Activated CD4-positive, alpha-beta T cell treated with anti-CD3 and anti-CD28 coated beads for 48 hours (primary cell): ENCODE measurements at places on chromosomes 11 and 22.

DNA sequence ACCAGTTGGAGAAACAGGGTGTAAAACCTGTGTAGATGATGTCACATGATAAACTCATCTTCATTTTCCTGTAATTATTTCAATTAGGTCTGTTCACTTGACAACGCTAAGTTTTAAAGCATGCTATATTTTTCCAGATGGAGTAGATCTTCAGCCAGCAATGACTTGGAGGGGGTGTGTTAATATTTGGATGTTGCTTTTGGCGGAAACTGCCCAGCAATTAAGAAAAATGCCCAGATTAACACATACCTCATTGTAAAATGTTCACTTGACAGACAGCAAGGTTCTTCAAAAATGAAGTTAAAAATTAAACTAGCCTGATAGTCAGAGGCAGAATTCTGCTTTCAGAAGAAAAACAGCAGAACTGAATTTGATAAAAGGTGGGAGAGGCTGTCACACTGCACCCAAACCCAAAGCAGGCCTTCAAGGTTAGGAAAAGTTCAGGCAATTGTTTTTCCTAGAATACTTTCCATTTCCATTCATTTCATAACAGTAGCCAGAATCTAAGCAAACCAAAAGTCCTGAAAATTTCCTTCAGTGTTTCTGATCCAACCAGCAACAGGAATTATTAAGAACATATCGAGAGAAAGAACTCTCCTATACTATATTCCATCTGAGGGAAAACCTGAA lies 33.0 kb downstream of the VSIG10L2 start:
- no peak for DNase-seq

DNA sequence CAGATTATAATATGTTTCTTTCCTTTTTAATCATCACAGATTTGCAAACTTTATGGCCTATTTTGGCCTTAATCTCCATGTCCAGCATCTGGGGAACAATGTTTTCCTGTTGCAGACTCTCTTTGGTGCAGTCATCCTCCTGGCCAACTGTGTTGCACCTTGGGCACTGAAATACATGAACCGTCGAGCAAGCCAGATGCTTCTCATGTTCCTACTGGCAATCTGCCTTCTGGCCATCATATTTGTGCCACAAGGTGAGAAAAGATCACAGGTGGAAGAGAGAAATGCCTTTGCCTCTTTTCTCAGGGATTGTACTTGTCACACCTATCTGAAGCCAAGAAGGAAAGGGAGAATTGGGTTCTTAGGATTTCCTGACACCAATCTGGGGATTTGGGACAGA lies 36.9 kb downstream of the SLC22A9 start:
- DNase-seq: no peak

GRCh38 chr11:2104524-2105440 lies 34.4 kb downstream of the IGF2 start:
- DNase-seq: no peak

- no peak for DNase-seq
Observed at GRCh38 chr11:101583251-101584128, at the start of gene TRPC6. TRPC6 (minus strand) TSS chr11:101584007; CDS start chr11:101583503, 504 bp downstream.

- DNase-seq: no peak
Observed at GRCh38 chr22:49692499-49693225, 135.0 kb downstream of the BRD1 start.

DNA sequence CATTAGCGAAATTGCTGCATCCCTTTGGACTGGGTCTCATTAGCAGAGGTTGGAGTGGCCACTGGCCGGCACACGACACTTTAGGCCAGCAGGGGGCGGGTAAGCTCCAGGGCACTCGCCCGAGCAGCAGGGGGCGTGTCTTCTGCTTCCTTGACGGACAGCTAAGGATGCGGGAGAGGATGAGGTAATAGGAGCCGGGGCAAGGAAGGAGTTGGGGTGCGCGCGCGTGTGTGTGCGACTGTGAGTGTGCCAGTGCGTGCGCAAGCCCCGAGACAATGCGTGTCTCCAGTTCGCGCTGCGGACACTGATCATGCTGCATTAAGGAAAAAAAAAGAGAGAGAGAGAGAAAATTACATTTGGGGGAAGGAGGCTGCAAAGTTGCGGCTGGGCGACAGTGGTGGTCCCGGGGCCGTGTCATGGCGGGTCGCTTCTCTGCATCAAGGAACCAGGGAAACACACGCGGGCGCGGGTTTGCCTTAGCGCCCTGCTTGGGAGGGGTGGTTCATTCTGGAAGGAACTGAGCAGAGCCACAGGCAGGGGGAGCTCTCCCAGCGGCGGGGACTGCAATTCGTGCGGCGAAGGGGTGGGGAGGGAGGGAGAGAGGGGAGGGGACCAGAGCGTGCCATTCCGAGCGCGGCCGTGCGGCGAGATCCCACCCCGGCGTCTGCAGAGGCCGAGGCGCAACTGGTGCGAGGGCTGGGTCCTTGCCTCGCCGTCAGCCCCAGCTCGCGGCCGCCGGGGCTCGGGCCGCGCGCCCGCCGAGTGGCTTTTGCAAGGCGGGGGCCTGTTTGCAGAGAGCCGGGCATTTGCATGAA lies at the start of gene DTX4:
TSS of gene DTX4 (plus strand) at position 625 of the 815 bp plus-strand sequence. CDS start 464 bp downstream, outside the sequence.
- peak; percentile 94 for DNase-seq

- DNase-seq: no peak
Observed at GRCh38 chr11:20008190-20008870, 151.9 kb downstream of the DBX1 start.

GRCh38 chr11:8652140-8652539 lies 30.3 kb downstream of the TRIM66 start:
- DNase-seq: no peak

- no peak for DNase-seq
Observed at GRCh38 chr11:7892840-7893254, 38.2 kb downstream of the OR10A6 start.

DNA sequence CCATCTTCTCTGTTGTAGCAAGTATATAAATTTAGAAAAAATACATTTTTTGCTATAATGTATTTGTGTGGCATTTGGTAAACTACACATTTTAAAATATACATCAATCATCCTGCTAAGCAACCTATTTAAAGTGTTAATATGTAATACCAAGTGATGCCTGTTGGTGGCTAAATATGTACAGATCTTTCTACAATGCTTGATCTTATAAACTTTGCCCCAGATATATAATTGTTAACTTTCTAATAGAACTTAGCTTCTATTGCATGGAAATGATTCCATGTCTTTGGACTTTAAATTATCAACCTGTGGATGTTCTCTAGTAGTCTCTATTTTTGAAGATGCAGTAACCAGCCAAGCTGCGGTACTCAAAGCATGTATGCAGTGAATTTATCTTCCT lies 1260.4 kb upstream of the RAG2 start:
- no peak for DNase-seq

DNA sequence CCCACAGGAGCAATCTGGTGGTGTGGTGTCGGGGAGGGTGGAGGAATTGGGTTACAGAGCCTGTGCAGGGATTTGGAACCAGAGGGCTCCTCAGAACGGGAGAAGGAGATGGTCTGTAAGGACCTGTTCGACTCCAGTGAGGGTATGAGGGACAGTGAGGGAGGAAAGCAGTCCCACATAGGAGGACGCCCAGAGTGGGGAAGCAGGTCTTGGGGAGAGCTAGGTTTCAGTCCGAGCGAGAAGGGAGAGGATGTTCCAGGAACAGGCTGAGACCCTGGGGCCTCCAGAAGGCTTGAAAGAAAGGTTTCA lies 32.0 kb upstream of the GNAZ start:
- DNase-seq: no peak

DNA sequence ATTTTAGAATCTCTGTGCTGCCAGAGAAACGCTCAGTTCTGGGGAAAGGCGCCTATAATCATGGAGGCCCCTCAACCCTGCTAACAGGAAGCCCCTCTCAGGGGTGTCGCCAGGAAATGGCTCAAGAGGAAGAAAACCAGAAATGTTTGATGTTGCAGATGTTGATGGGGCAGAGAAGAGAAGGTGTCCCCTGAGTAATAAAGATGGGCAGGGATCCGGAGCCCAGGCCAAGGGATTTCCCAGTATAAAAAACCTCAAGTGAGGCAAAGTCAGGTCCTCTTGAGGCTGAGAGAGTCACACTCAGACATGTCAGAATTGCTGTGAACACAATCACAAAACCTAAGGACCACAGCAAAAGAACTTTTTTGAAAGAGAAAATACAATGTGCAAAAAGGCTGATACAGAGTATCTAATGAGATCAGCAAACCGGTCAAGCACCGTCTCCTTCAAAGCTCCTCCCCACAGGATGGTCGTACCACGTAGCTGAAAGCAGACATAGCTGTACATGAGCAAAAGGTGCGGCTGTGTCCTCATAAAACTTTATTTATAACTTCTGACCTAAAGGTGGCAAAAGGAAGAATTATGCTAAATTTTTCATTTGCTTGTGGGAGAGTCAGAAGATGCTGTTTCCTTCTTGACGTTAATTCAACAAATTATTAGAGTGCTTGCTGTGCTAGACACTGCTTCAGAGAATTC lies 12.2 kb downstream of the MOV10L1 start:
- no peak for DNase-seq

GRCh38 chr11:9639099-9639498 lies 24.8 kb upstream of the SWAP70 start:
- DNase-seq: no peak

GRCh38 chr11:107591378-107592230 lies 657 bp downstream of the ELMOD1 start:
- DNase-seq: peak; percentile 64

DNA sequence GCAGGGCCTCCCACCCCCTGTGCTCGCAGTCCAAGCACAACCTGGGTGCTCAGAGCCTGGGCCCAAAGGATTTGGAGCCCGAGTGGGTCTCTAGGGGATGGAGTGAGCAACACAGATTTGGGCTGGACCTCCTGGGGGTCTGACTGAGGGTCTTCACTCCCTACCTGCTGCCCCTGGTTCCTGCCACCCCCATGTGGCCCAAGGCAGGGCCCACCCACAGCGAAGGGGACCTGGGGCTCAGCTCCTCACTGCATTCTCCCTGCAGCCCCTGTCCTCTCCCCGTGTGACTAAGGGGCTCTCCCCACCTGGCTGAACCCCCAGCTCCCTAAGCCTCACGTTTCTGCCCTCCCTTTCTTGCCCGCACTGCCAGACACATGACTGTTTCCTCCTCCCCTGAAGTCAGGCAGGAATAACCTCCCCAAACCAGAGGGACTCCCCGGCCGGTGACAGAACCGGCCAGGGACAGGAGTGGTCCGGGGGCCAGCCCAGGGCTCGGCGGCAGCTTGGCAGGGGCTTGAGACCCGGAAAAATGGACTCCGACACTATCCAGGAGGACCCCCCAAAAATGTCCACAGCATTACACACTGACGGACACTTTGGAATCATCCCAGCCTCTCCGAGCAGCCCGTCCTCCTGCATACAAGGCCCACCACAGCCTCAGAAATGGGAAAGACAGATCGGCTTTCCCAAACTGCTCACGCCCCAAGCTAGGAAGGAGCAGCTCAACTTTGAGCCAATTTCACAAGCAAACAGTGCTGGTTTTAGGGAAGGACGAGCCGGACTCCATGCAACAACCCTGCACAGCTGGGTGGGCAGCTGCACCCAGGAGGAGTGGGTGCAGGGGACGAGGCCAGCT lies 57.8 kb downstream of the BRD1 start:
- no peak for DNase-seq

- no peak for DNase-seq
Observed at GRCh38 chr11:103586756-103587155, 449.7 kb upstream of the DDI1 start.

DNA sequence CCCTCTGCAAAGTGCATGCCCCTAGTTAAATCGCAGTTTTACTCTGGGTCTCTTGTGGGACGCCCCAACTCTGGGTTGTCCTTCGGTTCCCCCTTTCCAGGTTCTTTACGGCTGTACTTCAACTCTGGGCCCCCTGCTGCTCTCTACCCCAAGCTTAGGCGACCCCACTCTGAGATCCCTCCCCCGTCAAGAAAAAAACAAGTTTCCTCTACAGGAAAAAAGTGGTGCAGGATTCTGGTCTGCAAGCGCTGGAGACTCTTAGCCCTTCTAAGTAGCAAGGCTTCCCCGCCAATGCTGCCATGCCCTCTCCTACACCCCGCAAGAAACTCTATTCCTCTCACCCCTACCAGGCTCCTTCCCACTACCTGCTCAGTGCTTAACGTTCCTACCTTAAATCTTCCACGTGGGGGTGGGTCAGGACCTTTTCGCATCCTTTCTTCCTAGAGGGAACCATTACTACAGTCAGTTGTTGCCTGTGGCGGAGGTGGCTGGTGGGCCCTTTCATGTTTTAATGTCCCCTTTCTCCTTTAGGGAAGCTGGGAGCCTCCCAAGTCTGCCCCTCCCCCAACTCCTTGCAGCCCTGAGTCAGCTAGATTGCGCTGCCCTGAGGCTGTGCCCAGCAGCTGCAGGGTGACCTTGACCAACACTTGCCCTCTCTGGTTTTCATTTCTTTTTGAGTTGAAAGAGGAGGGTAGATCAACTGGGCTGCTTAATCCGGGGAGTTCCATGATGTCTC lies 1.4 kb downstream of the NEFH start:
- DNase-seq: no peak

- peak; percentile 28 for DNase-seq
Observed at GRCh38 chr11:65384301-65384889, 1.9 kb upstream of the SLC25A45 start.

- DNase-seq: no peak
Observed at GRCh38 chr11:28730889-28731288, 622.7 kb downstream of the METTL15 start.

- no peak for DNase-seq
Observed at GRCh38 chr11:128618603-128619002, 31.2 kb upstream of the ETS1 start.

DNA sequence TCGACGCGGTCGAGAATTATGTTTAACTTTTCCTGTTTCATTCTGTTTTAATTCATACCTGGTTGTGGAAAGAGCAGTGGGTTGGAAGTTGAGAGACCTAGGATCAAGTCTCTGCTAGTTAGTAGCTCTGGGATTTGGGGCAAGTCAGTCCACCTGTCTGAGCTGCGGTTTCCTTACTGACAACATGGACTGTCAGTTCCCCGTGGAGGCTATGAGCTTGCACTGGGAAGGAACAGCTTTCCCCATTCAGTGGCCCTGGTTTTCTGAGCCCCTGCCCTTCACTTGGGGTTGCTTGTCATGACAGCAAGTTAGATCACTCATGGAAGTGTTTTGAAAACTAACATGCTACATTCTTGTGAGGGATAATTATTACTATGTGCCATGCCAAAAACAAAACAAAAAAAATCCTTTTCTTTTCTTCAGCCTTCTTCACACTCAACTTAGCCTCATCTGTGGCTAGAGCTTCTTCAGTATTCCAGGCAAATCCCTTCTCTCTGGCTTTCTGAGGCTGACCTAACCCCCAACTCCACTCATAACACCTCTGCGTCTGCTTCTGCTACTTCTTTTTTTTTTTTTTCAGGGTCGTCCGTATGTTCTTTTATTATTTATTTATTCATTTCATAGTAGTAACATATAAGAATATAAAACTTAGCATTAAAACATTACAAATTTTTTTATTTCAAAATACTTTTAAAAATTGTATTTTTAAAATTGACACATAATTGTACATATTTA lies 43.0 kb upstream of the ZBED5 start:
- no peak for DNase-seq

GRCh38 chr11:81007046-81007445 lies 1566.2 kb upstream of the TENM4 start:
- DNase-seq: no peak
